ENCODE measurements at places on chromosomes 6 and 20.

DNA sequence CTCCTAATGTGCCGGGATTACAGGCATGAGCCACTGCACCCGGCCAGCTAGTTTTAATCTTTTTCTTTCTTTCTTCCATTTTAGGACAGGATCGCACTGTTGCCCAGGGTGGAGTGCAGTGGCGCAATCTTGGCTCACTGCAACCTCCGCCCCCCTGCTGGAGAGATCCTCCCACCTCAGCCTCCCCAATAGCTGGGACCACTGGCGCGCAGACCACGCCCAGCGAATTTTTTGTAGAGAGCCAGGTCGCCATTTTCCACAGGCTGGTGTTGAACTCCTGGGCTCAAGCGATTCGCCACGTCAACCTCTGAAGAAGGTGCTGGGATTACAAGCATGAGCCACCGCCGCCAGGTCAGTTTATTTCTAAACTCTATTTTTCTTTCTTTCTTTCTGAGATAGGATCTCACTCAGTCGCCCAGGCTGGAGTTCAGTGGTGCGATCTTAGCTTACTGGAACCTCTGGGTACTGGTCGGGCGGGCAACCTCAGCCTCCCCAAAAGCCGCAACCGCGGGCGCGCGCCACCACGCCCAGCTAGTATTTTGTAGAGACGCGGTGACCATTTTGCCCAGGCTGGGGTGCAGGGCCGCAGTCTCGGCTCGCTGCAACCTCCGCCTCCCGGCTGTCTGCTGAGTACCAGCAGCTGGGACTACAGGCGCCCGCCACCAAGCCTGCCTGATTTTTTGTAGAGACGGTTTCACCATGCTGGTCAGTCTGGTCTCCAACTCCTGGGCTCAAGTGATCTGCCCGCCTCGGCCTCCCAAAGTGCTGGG lies 20.0 kb upstream of the LIN28B start:
- no peak for DNase-seq

- no peak for DNase-seq
These were observed 47.6 kb downstream of the ZDHHC14 start for GRCh38 chr6:157428427-157429202.

DNA sequence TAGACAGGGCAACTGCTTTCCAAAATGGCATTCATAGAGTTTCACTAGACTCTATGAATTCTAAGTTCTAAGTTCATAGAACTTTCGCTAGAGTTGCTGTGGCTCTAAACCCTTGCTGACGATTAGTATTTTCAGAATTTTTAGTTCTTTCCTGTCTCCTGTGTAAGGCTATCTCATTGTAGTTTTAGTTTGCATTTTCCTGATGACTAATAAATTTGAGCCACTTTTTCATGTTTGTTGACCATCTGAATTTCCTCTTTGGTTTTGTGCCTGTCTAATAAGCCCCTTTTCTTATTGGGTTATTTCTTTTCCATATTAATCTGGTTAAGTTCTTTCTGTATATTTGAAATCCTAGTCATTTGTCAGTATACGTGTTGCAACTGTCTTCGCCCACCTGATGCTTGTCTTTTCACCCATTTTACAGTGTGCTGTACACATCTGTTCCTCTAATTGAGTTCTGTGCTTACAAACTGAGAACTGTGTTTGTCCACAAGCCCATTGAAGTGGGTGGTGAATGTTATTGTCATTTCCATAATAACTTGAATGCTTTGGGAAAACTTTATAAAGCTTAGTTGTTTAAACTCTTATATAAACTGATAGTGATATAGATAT lies 177.7 kb upstream of the CDYL start:
- DNase-seq, result no peak

DNA sequence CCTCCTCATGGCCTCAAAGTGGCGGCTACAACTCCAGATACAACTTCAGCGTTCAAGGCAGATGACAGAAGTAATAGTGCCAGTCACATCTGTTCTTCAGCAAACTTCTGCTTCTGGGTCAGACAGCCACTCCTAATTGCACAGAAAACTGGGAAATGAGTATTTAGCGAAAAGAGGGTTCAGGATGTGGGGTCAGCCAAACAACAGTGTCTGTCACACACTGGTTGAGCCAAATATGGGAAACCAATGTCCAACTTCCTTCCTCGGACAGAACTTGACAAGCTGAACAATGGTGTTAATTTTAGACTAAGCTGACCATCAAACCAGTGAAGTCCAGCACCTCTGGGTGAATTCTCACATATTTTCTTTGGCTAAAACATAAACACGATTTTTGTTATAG lies 22.1 kb downstream of the NUDT3 start:
- no peak for DNase-seq

- DNase-seq, result no peak
These were observed 2.3 kb downstream of the SIRPA start for GRCh38 chr20:1897541-1897940.

GRCh38 chr6:117542493-117542892 lies 59.8 kb downstream of the GOPC start:
- DNase-seq, result no peak

- no peak for DNase-seq
These were observed 84.2 kb downstream of the PREP start for GRCh38 chr6:105318660-105319059.
